ENCODE measurements at places on chromosomes 7 and 10.
A peak's percentile ranks its signal among the peaks of the same experiment; 100 is the strongest.

DNA sequence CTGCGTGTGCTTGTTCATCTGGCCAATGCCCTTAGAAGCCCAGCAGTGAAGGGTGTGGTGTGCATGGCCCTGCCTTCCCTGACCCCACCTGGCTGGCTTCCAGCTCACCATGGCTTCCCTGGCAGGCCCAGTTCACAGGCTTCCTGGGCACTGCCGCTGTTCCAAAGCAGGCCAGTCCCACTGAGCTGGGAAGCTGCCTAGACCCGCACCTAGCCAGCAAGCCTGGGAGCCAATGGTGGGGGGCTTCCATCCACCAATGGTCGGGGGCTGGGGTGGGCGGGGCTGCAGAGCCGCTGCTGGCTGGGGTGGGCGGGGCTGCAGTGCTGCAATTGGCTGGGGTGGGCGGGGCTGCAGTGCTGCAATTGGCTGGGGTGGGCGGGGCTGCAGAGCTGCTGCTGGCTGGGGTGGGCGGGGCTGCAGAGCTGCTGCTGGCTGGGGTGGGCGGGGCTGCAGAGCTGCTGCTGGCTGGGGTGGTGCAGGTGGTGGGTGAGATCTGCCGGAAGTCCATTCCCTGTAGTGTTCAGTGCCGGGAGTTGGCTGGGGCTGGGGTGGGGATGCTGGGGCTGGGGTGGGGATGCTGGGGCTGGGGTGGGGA, 12.4 kb downstream of the CALY start:
- DNase-seq = peak; percentile 62

DNA sequence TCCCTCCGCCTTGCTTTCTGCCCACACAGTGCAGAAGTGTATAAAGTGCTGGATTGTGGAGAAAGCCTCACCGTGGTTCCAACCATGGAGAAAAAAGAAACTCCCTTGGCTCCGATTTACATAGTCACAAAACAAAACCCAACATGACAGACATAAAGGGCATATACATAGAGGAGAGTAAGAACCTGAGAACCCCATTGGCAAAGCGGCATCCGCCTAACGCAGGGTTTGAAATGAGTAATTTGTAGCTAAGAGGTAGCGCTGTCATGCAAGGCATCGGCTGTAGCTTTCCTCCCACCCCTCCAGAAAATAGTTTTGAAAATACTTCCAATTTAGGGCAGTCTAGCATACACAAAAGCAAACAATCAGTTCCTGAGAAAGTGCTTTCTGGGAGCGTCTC, 126.0 kb upstream of the NRBF2 start:
- no peak for DNase-seq

- DNase-seq = no peak
Observed at GRCh38 chr10:33337326-33337957, 3.0 kb upstream of the NRP1 start.

- DNase-seq = no peak
Observed at GRCh38 chr7:106010866-106011265, 47.8 kb downstream of the CDHR3 start.

- DNase-seq = no peak
Observed at GRCh38 chr10:89363729-89364442, 14.0 kb upstream of the IFIT1B start.

- no peak for DNase-seq
Observed at GRCh38 chr10:95097805-95098204, 28.5 kb upstream of the CYP2C8 start.

DNA sequence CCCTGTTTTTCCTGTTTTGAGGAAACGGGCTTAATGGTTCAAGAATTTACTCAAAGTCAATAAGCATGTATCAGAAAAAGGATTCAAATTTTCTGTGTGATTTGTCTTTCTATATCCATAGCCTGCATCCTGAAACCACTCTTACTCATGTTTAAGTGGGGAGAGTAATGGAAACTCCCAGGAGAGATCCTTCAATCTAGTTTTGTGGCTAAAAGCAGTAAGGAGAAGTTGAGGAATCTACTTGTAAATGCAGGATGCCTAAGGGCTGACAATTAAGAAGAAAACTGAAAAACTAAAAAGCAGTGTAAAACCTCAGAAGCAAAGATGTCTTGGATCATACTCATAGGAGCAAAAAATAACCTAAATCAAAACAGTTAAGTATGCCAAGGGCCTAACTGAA, 68.1 kb upstream of the GRID1 start:
- no peak for DNase-seq

- no peak for DNase-seq
Observed at GRCh38 chr7:30412782-30413504, 65.6 kb downstream of the NOD1 start.

GRCh38 chr10:131312478-131312836, 936 bp upstream of the TCERG1L start:
- no peak for DNase-seq

- DNase-seq = no peak
Observed at GRCh38 chr10:52442576-52442975, 128.5 kb downstream of the DKK1 start.

DNA sequence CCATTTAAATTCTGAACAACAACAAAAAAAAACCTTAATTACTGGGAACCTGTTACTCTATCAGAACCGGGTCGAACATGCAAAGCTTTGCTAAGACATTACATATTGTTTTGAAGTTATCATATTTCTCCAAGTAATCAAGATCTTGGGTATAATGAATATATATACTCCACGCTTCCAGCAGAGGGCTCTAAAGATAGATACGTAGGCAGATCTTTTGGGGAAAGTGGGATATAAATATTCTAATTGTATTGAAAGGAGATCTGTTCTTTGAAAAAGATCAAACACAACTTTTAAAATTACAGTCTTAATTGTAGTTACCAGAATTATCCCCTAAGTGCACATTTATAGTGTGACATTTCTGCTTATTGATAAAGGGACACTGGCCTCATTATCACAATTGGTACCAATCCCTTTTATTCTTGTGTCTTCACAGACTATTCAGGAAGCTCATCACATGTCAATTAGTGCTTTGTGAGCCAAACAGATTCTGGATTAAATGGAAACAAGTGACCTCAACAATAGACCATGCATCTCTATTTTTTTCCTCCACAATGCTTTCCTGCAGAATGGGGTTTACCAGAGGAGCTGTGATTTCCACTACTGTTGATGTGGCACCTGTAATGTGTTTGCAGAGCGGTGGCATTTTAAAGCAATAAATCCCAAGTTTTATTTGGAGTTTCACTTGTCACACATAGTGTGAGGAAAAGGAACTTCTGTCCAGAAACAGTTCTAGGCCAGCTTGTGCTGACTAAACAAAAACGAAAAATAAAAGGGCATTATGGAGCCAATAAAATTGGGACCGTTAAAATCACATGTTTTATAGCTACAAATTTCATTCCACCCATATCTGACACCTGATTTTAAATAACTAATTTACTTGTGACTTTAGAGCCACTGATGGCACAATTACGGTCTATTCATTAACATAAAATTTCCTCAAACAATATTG, 122.4 kb downstream of the CTTNBP2 start:
- no peak for DNase-seq

- DNase-seq = peak; percentile 64
Observed at GRCh38 chr10:21496343-21497176, 28.9 kb downstream of the SKIDA1 start.

DNA sequence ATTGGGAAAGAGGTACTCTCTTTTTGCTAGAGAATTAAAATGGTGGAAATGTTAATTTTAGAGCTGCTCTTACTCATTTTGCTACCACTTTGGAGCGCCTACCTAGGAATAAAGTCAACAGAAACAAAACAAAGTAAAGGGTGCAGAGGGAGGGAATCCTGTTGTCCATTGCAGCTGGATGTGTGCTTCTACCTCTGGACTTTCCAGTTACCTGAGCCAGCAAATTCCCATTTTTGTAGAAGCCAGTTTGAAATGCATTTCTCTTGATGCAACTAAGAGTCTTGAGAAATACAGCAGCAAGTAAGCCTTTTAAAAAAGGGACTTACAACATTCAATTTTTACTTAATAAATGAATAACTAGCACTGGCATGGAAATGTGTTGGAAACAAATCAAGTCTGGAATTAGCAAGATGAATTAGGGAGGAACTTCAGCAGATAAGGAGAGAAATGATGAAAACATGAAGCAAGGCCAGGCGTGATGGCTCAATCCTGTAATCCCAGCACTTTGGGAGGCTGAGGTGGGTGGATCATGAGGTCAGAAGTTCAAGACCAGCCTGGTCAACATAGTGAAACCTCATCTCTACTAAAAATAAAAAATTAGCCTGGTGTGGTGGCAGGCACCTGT, 113.5 kb upstream of the CTTNBP2 start:
- DNase-seq = no peak

Data from stimulated activated CD4-positive, alpha-beta T cell treated with anti-CD3 and anti-CD28 coated beads, Interleukin-4, amount 100 ng/mL, for 1 hour (primary cell).